ENCODE measurements at places on chromosomes 3 and 15.
A peak's percentile ranks its signal among the peaks of the same experiment; 100 is the strongest.

DNA sequence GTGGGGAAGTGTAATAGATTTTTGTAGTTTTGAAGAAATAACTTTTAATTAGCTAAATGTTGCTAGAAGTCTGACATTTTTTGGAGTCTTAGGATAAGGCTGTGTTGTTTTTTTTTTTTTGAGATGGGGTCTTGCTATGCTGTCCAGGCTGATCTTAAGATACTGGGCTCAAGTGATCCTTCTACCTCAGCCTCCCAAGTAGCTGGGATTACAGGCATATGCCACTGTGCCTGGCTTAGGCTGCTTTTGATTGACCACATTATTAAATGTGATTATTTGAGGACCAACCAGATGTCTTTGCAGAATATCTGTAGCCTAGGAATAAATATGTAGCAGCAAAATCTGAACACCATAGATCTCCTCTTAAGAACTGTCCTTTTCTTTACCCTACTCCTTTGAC, 29.7 kb downstream of the HACD3 start:
- no peak for DNase-seq

DNA sequence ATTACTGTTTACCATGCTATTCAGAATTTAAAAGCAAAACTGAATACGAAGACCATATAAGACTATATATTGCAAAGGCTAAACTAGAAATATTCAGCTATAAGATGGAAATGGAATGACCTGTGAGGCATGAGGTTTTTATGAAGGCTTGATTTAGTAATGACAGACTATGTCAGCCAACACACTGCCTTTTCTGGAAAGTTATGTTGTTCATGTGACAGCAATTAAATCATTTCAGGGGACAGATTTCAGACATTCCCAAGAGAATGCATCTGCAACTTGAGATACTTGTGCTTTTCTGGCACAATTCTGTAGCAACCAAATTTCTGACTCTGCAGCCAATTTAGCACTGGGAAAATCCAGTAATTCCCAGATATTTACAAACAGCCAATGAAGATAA, 8.6 kb upstream of the GATM start:
- no peak for DNase-seq

- DNase-seq: no peak
Measured at GRCh38 chr15:82852941-82853561, 43.6 kb downstream of the WHAMM start.

DNA sequence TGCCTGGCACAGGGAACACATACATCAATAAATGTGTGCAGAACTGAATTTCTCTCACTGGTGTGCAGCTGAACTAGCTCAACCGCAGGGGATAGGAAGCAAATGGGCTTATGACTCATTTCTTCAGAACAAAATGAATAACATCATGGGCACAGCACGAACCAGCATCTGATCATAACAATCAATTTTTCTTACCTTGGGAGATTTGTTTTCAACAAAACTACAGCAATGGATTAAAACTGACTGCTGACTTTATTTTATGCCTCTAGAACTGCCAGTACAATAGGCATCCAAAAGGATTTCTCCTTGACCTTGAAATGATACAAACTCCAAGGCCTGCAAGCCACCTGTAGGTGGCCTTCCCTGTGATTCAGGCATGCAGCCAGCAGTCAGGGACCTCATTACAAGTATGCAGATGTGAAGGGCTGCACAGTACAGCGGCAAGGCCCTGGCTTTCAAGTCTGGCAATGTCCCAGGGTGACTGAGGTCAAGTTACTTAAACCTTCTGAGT, 26.1 kb downstream of the TAMM41 start:
- DNase-seq: peak; percentile 26

DNA sequence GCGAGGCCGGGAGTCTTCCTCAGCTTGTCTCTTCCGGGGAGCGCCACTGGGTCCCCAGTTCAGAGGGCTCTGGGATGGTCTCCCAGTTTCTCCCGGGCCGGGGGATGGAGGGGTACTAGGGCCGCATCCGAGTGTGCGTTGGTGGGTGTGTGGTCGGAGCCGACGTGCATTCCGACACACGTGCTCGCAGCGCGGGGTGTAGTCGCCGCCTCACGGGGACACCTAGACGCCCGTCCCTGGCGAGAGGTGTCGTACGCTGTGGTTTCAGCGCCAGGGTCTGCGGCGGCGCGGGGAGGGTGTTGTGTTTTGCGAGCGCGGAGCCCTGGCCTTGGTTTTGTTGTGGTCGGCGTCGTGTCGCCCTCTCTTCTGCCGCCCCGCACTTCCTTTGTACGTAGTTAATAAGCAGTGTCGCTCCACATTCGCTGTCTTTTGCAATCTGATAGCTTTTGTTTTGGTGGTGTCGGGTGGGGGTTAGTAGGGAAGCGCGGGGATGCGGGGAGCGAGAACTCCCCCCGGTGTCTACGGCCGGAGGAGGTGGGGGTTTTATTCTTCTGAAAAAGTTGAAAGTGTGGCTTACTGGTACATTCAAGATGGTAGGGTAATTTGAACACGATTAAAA, 2.2 kb downstream of the IGF1R start:
- no peak for DNase-seq

GRCh38 chr3:70815817-70816216, 503.4 kb upstream of the MDFIC2 start:
- no peak for DNase-seq

- no peak for DNase-seq
Measured at GRCh38 chr3:134898181-134898754, 103.2 kb downstream of the EPHB1 start.

GRCh38 chr3:59430341-59430740, 380.5 kb upstream of the CFAP20DC start:
- DNase-seq: no peak

DNA sequence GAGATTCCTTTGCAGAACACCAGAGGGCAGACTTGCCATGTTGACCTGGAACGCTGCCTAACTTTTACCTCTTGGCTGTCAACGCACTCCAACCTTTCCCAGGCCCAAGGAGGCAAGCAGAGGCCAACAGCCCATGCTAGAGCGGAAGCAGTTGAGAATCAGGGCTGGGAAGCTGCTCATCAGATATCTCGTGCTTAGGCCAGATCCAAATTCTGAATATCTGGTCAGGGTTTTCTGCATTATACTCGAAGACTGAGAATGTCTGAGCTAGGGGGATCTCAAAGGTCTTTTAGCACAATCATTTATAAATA, 2.5 kb downstream of the XIRP1 start:
- DNase-seq: peak; percentile 78

- no peak for DNase-seq
Measured at GRCh38 chr3:80233576-80233975, 465.8 kb upstream of the ROBO1 start.

- DNase-seq: no peak
Measured at GRCh38 chr15:70853318-70853972, 512 bp downstream of the LARP6 start.

GRCh38 chr3:47310391-47310790, 27.6 kb downstream of the KLHL18 start:
- DNase-seq: no peak

GRCh38 chr15:77546870-77547269, 85.8 kb downstream of the LINGO1 start:
- DNase-seq: no peak

DNA sequence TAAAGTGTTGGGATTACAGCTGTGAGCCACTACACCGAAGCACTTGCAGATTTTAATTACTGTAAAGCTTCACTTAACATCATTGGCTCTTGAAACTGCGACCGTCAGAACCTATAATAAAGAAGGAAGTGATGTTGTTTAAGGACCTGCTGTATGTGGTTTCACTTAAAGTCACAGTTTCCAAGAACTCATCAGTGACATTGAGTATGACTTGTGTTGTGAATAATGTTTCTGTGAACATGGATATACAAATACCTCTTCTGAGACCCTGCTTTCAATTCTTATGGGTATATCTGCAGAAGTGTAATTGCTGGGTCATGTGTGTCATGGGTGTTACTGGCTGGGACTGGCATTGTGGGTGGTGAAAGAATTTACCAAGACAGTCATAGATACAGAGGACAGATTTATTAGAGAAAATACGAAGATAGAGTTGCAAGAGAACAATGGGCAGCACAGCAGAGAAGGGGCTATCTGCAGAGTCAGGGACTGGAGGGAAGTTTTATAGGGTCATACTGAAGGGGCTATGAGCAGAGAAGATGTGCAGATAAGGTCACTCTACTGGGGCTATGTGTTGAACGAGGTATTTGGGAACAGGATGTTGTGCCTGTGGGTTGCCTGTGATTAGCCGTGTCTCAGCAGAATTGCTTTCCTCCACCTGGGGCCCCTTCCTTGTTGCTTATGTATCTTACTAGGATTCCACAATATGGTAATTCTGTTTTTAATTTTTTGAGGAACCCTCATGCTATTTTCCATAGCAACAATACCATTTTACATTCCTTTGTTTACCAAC, 4.5 kb downstream of the NDUFB5 start:
- peak; percentile 56 for DNase-seq

GRCh38 chr3:137035631-137036030, 77.8 kb downstream of the IL20RB start:
- peak; percentile 61 for DNase-seq

DNA sequence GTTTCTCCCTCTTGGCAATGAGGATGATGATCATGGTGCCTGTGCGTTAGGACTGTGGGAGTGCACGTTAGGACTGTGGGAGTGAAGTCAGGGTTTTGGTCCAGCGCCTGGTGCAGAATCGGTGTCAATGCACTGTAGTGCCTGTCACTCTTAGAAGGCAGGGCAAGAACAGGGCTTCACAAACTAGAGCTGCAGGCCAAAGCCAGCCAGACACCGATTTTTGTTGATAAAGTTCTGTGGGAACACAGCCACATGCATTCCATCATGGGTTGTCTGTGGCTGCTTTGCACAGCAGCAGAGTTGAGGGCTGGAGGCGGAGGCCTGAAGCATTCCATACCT, 32.6 kb upstream of the NR2C2 start:
- no peak for DNase-seq

DNA sequence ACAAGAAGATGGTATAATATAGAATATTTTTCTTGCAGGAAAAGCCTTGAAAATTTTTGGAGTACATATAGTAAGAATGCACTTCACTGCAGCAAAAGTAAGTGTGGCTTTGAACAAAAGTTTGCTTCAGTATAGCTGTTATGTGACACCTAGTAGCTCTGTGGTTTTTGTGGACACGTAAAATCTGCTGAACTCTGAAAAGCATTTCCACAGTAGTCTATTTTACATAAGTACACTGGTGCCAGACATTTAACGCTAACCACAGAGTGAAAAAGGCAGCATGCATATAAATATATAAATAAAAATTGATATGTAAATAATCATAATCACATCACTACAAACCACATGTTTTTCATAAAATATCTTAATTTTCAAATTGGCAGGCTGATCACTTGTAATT, 39.8 kb downstream of the CGGBP1 start:
- no peak for DNase-seq

GRCh38 chr3:157531301-157531660, 28.1 kb upstream of the VEPH1 start:
- DNase-seq: no peak

DNA sequence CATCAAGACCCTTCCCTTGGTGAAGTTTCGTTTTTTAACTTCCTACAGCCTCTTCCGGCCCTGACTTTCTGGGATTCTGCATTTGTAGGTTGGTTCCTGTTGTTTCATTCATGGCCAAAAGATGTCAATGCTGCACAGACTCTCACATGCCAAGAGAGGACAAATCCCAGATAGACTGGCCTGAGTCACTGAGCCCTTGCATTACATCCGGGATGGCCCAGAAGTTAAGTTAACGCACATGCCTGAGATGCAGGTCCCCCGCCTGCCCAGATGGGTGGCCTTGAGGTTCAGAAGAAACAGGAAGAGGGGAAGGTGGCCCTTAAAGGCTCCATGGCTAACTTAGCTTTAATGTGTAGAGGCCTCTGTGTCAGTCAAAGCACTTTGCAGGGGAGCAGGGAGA, 51.6 kb upstream of the SRGAP3 start:
- no peak for DNase-seq

DNA sequence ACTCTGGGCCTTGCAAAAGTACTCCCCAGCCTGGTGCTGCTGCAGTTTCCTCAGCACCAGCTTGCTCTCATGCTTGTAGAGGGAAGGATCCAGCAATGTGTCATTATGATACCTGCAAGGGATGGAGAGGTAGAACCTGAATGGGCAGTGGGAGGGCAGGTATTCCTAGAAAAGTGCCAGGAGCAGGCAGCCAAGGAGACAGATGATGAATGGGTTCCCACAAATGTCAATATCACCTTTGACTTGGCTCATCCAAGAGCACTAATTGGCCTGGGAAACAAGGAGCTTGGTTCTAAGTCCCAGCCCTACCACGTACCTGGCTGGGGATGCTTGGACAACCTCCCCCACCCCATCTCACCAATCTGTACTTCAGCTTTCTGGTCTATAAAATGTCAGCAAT, 9.4 kb downstream of the CILP start:
- DNase-seq: no peak

- DNase-seq: no peak
Measured at GRCh38 chr15:42670451-42670850, 66.5 kb downstream of the CDAN1 start.

DNA sequence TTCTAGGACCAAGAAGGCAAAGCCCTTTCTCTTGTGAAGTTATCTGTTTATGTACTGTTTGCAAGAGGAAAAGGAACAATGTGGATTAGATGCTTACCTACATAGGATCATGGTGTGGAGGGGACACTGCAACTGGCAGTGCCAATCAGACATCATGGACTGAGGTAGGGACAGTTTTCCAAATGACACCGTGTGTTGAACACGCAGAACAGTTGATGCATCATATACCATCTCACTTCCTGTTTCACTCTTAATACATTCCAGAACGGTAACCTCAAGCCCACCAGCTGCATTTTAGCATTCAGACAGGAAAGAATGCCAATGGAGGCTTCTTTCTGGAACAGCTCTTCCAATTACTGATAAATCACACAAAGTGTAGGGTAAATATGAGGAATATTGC, 397.7 kb upstream of the LMCD1 start:
- DNase-seq: peak; percentile 8

- peak; percentile 8 for DNase-seq
Measured at GRCh38 chr3:52798978-52799476, 4.4 kb downstream of the ITIH3 start.

DNA sequence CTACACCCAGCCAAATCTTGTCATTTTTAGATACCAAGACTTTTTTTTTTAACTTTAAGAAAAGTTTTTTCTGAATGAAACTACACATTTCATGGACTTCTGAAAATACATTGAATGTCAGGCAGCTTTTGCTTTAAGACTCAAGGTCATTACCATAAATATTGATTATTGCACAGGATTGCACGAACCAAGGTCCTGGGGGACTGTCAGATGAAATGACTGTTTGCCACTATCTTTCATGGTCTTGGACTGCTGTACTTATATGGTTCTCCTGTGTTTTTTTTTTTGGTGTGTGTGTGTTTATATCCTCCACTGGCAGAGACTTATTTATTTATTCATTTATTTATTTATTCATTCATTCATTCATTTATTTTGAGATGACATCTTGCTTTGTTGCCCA, 6.9 kb upstream of the MYO1E start:
- DNase-seq: no peak

DNA sequence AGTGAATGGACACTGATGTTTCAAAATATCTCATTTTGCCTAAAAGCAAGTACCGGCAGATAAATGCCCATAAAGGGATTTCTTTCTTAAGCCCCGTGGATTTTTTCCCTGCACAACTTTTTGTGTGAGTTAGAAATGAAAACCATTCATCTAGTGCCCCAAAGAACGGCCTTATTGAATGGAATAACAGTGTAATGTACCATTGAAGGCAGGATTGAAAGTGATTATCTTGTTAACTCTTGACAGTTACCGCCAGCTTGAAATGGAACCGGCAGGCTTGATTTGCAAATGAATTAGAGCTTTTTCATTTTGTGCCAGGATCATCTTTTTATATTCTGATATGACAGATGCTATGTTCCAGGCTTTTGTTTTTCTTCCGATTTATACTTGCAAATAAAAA, 162.2 kb downstream of the RSRC1 start:
- DNase-seq: no peak

GRCh38 chr15:85899927-85900326, 105.2 kb upstream of the KLHL25 start:
- DNase-seq: no peak

- no peak for DNase-seq
Measured at GRCh38 chr3:117893638-117894037, 1141.0 kb downstream of the IGSF11 start.

Measured in NAMALWA (cell line).